Activated T-cell treated with anti-CD3 and anti-CD28 coated beads, Interleukin-2, amount 50 U/mL, for 72 hours (primary cell): ENCODE measurements at places on chromosomes 4 and X.
A peak's percentile ranks its signal among the peaks of the same experiment; 100 is the strongest.

- no peak for DNase-seq
These were observed 15.9 kb downstream of the PCGF3 start for GRCh38 chr4:721261-722168.

- DNase-seq: no peak
These were observed 4.4 kb upstream of the SOWAHB start for GRCh38 chr4:76902233-76902890.

DNA sequence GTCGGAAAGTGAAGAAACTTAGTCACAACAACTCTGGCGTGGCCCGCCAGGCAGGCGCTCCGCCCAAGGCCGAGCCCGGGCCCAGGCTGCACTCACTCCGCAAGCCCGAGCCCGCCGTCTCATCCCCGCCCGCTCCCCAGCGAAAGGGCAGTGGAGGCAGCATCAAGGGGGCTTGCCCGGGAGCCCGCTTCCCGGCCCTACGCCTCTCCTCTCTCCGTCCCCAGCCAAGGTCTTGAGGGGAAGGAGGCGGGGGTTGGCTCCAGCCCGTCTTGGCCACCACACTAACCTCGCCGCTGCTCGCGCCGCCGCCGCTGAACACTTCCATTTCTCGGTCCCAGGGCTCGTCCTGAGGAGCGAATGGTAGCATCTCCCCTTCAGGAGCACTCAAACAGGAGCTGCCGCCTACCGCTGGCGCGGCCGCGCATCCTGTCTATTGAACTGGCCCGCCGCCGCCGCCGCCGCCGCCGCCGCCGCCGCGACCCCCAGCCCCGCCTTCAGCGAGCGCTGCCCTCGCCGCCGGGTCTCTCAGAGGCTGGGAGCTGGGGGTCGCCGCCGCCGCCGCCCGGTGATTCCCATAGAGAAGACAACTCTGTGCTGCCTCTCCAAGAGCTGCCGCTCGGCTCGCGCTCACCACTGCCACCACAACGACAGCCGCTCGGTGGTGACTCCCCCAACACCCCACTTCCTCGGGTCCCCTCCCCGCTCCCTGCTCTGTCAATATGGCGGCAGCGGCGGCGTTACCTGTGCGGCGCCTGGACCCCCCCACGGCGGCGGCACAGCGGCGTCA is at the start of gene RPS6KA6:
TSS of gene RPS6KA6 (minus strand) at position 667 of the 787 bp plus-strand sequence. CDS start at position 367, 300 bp downstream.
- DNase-seq: no peak

- DNase-seq: no peak
These were observed 230.8 kb downstream of the PCDH10 start for GRCh38 chr4:133379681-133380438.

DNA sequence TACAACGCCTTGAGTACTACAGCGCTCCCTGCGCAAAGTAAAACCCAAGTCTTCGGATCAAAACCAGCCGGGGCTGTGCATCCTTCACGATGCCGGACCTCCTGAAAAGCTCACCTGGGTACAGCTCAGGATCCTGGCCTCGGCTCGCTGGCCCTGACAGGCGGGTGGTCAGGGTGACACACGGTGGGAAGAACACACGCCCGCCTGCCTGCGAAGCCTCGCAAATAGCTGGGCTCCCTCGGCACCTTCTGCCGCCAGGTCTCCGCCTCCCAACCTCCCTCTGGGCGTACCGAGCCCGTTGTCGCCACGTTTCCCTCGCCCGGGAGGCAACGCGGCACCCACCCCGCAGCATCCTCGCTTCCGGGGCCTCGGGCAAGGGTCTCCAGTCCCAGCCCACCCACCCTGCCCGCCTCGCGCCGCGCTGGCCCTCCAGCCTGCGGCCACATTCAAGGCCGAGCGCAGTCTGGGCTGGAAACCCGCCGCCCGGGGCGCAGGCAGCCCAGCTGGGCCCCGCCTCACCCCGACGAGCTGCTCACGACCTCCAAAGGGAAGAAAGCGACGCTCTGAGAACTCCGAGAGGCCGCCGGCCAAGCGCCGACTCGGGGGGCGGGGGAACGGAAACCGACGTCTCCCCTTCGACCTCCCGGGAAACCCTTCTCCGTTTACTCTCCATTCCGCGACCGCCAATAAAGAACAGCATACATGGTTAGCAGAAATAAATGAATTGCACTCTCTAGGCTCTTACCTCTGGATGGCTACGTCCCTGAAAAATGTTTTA is 511 bp downstream of the PPM1K start:
- peak; percentile 77 for DNase-seq

GRCh38 chr4:22850630-22851029 is 157.9 kb downstream of the GBA3 start:
- no peak for DNase-seq

DNA sequence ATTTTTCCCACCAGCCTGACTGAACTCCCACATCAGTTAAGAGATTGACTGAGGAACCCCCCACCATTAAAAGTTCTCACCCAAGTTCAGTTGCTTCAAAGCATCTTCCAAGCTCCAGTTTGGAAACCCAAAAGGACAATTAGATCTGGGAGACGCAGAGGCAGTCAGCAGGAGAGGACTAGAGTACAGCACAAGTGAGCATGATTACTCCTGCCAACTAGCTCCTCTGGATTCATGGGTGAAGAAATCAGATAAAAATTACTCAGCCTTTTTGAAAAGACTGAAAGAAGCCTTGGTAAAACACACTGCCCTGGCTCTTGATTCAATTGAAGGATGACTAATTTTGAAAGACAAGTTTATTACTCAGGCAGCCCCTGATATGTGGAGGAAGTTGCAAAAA is 297.5 kb downstream of the ADAM29 start:
- DNase-seq: no peak

DNA sequence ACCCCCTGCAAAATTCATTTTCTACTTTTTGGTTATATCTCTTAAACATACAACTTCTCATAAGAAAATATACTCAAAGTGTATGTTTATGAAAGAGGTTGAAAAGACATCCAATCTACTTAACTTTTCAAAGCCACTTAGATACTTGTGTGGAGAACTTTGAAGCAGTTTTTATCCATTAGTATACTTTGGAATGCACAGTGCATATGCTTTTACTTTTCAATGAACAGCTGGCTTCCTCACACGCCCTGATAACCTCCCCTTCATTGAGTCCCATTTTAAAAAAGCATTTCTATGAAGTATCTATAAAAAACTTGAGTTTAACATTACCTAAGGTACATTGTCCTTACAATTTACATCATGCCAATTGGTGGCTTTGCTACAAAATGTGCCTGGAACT is 73.8 kb downstream of the VEGFC start:
- DNase-seq: no peak

- no peak for DNase-seq
These were observed at the start of gene NOX1 for GRCh38 chrX:100874325-100874724. Gene NOX1, minus strand, starts transcription at chrX:100874359. Its CDS starts 220 bp downstream, at chrX:100874139.

DNA sequence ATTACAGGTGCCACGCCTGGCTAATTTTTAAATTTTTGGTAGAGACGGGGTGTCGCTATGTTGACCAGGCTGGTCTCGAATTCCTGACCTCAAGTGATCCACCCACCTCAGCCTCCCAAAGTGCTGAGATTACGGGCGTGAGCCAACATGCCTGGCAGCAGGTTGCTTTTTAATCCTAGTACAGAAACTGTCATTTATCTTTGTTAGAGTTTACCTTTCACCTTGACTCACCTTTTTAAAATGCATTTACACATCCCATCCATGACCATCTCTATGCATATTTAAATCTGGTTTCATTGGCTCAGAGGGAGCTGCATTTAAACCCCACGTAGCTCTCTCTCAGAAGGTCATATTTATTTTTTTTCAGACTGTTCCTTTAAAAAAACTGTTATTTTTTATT is 31.9 kb downstream of the SLC16A2 start:
- DNase-seq: no peak

DNA sequence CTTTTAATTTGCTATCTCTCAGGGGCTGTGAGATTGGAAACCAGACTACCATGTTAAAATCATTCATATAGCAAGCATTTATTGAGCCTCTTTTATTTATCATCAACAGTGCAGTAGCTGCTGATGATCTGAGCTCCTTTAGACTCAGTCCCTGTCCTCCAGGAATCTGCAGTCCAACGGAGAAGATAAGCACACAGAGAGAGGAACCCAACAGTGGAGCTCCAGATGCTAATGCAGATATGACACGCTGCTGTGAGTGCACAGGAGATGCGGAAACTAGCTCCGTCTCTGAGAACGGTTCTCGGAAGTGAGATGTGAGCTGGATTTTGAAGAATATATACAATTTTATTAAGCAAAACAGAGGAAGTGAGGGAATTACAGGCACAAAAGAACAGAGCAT is 35.4 kb downstream of the DCHS2 start:
- no peak for DNase-seq

DNA sequence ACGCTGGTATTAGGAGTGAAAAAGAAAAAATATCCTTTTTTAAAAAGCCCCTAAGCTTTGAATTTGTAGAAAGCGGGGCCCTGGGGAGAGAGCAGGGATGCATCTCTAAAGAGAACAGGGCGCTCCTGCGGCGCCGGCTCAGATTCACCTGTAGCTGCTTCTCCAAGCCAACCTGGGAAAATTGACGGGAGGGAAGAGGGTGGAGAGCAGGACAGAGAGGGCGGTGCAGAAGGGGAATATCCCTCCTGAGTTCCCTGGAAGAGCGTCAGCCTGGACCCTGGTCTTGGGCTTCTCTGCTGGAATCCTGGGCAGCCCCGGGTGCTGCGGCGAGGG is 776 bp upstream of the SOWAHD start:
- DNase-seq: no peak

DNA sequence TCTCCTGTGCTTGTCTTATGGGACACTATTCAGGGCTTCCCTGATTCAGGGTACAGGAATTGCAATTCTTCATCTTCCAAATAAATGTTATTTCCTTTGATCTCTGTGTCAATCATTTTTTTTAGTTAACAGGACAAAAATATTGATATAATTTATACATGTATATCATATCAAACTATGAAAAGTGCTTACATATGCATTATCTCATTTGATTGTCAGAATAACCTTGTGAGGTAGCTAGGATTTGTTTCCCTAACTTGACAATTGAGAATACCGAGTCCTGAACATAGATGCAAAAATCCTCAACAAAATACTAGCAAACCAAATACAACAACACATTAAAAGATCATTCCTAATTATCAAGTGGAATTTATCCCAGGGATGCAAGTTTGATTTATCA is 11.5 kb upstream of the SERPINA7 start:
- no peak for DNase-seq

GRCh38 chr4:110953898-110954297 is 331.0 kb upstream of the PITX2 start:
- no peak for DNase-seq

- peak; percentile 18 for DNase-seq
These were observed at the start of gene TRAM1L1 for GRCh38 chr4:117084866-117085701. Gene TRAM1L1, minus strand, starts transcription at chr4:117085576. Its CDS starts 183 bp downstream, at chr4:117085393.

GRCh38 chr4:118751629-118752323 is 66.6 kb downstream of the METTL14 start:
- DNase-seq: no peak

DNA sequence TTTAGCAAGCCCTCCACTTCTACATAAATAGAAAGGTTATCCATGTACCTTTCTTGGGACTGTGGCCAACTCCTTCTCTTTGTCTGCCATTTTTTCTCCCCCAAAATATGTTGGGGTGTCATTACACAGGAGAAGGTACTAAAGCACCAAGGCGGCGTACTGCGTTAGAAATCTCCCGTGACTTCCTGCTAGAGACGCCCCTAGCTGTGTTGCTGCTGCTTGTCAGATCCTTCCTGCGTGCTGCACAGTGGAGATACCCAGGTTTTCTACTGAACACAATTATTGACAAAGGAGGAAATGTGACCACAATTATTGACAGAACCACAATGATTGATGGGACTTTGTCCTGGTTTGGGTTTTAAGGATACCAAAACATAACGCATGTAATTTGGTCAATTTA is 97.7 kb downstream of the EFHC2 start:
- peak; percentile 14 for DNase-seq

- no peak for DNase-seq
These were observed 98.5 kb downstream of the NSUN7 start for GRCh38 chr4:40848251-40848650.
